OCI-M1 (cell line): ENCODE measurements at places on chromosomes 16 and 17.
A peak's percentile ranks its signal among the peaks of the same experiment; 100 is the strongest.

- no peak for DNase-seq
Measured at GRCh38 chr17:73297934-73298861, 13.6 kb downstream of the CDC42EP4 start.

GRCh38 chr16:54121539-54122295, 164.9 kb downstream of the IRX3 start:
- DNase-seq: no peak

GRCh38 chr17:9987779-9988585, 82.9 kb upstream of the RCVRN start:
- peak; percentile 15 for DNase-seq

- DNase-seq: peak; percentile 74
Measured at GRCh38 chr17:40290629-40291280, 3.1 kb downstream of the CDC6 start.

GRCh38 chr17:81159611-81160265, 5.6 kb upstream of the PVALEF start:
- DNase-seq: no peak

DNA sequence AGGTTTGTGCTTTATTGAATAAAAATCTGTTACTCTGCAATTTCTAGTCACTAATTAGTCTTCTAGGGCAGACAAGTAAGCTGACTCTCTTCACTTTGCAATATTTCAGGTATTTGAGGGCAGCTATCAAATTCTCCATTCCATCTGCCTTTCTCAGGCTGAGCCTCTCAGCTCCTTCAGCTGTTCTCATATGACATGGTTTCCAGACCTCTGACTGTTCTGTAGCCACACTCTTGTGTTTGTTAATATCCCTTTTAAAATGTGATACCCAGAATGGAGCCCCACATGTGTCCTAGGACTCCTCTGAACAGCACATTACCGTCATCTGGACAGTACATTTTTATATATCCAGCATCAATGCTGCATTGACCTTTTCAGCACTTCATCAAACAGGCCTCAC, 46.1 kb upstream of the MTMR4 start:
- no peak for DNase-seq

DNA sequence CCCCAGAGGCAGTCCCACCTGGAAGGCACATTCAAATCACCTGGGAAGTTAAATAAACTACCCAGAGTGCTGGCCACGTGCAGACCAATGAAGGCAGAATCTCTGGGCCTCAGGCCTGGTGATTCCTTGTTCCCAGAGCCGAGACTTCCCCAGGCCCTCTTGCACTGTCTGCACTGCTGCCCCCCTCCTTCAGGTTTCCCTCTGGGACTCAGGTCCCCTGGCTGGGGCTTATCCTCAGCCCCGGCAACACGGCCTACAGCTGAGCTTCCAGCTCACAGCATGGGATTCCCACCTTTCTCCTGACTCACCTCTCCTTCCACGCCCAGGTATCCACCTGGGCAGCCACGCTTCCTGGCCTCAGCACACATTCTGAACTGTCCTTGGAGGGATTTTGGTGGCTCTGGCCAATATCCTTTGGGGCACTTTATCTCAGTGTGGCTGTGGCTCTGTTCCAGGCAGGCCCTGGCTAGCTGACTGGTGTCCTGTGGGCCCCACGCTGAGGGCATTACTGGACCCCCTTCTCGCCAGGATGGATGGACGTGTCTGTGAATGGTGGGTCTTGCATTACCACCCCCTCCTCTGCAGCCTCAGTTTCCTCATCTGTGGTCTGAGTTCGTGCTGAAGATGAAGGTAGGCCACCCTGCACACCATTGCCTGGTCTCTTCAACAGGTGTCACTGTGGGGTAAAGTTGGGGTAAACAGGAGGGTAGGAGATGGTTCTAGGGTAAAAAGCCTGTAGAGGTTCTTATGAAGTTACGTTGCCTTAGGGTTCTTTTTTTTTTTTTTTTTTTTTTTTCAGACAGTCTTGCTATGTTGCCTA, 165.7 kb downstream of the IRF8 start:
- no peak for DNase-seq

DNA sequence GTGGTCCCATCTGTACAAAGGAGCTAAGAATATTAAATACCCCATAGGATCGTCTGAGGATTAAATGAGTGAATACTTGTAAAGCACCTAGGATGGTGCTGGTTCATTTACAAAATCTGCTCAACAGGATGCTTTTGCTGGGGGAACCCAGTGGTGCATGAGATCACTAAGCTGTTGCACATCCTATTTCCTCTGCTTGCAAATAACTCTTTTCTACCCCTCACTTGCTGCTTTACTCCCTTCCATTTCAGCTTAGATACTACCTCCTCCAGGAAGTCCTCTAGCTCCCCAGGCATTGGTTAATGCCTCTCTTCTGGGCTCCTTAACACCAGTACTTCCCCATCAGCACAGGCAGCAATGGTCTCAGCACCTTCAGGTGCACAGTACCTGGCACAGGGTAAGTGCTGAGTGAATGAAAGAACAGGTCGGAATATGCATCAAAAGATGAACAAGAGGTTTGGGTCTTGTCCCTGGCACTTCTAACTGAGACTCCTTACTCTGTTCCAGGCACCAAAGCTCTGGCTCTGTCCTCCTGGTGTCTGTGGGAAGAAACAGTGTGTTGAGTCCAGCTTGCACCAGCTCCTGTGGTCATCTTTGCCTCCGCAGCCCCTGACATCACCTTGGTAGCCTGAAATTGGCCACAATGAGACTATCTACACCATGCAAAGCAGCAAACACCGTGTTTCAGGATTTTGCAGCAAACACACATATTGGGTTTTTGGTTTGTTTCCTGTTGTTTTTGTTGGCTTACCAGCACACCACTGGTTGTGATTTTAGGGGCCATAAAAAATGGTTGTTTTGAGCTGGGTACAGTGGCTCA, 24.1 kb upstream of the IL21R start:
- DNase-seq: no peak

DNA sequence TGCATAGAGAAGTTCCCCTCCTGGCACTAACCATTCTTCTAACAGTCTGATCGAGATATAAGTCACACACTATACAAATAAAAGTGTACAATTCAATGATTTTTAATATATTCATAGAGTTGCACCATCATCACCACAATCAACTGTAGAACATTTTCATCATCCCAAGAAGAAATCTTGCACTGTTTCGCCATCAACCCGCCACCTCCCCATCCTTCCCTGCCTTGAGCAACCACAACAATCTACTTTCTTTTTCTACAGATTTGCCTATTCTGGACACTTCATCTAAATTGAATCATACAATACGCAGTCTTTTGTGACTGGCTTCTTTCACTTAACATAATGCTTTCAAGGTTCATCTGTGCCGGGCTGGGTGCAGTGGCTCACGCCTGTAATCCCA, 33.0 kb upstream of the GUCY2D start:
- DNase-seq: peak; percentile 48

DNA sequence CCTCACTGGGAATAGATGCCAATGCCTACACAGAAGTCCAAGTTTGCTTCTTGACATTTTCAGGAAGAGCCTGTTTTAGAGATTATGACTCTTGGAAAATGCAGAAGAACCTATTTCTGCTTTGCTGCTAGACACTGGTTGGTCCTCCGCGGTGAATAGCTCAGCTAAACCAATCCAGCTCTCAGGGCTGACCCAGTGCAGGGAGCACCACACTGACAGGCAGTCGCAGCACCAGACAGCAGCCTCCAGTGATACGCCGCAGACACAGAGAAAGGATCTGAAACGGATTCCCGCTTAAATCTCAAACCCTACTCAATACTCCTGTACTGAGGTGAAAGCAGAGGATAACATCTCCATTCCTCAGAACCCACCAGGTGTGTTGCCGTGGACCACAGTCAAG, 183.4 kb downstream of the ENGASE start:
- DNase-seq: no peak

- no peak for DNase-seq
Measured at GRCh38 chr17:37019117-37019740, 70.5 kb downstream of the AATF start.

GRCh38 chr17:78166416-78166815, 2.0 kb upstream of the SYNGR2 start:
- DNase-seq: no peak

DNA sequence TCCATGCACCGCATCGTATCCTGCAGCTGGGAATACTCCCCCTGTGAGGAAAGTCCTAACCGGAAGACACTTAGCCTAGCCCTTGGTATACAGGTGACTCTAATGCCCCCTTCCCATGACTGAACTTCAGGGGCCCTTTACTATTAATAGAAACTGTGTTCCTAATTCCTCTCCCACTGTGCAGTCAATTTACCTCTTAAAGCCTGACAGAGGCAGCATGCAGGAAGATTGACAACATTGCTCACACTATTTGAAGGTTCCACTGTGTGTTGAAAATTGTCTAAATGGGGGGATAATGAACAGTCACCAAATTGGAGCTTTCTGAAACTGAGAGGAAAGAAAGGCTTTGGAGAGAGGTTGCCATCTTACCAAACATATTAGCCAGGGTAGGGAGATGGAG, 222.6 kb downstream of the SHISA9 start:
- no peak for DNase-seq

DNA sequence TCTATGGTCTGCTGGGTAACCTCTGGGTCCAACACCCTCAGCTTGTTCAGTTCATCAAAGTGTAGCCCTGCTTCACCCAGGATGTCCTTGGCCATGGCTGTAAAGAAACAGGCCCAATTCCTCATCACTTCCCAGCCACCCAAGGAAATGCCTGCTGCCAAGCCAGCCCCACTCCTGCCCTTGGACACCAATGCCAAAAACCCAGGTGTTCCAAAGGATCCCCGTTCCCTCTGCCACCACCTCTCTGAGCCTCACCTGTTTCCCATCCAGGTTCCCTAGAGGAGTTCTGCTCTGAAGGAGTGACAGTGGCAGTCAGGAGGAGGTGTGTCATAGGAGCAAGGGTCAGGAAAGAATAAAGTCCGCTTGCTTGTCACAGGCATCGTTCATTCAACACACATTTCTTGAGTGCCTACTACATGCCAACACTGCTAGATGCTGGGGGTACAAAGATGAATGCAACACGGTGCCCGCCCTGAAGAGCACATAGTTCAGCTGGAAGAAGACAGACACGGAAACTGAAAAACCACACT, 3.3 kb downstream of the IFT20 start:
- DNase-seq: no peak

- no peak for DNase-seq
Measured at GRCh38 chr17:13302983-13303382, 285.2 kb upstream of the ELAC2 start.

DNA sequence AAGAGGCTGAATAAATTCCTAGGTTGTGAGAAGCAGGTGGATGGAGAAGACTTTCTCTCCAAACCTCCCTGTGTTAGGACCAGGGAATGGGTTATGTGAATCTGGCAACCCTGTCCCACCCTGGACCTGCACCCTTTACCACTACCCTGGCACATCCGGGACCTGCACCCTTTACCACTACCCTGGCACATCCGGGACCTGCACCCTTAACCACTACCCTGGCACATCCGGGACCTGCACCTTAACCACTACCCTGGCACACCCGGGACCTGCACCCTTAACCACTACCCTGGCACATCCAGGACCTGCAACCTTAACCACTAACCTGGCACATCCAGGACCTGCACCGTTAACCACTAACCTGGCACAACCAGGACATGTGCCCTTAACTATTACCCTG, 207.0 kb upstream of the CACNG3 start:
- DNase-seq: no peak

- no peak for DNase-seq
Measured at GRCh38 chr17:80034791-80035686, 633 bp downstream of the TBC1D16 start.

- no peak for DNase-seq
Measured at GRCh38 chr16:67050796-67051195, 21.8 kb downstream of the CBFB start.
